ENCODE measurements at places on chromosomes 7 and 10.

DNA sequence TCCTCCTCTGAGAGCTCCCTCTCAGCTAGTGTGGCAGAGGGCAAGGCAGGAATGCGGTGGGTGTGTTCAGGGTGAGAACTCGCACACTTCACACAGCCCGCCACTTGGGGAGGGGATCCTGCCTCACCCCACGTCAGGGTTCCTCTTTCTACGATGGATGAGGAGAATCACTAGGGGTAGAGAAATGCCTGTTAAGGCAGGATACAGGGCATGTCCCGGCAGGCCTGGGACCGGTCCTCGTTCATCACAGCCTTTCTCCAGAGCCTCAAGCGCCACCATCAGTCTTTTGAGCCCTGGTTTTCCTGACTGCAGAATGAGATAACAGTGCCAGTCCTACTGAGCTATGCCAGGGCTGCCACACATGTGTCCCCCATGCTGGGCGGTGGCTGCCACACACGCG lies 546.7 kb upstream of the ADARB2 start:
- no peak for DNase-seq

GRCh38 chr7:121286742-121287734 lies 41.8 kb upstream of the WNT16 start:
- DNase-seq, result no peak

- DNase-seq, result no peak
Measured at GRCh38 chr10:129101232-129101980, 365.6 kb upstream of the MGMT start.

DNA sequence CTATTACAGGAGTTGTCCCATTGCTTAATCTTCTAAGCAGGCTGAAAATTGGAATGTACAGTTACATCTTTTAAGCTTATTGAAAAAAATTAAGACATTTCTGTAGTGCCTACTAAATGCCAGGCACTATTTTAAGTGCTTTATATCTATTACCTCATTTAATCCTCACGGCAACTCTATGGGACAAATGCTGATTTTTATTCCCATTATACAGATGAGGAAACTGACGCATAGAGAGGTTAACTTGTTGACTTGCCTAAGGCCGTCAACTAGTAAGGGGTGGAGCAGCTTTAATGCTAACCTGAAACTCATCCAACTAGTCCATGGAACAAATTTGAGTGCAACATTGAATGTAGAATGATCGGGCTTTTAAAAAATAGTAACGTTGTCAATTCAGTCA lies 2.5 kb downstream of the ZKSCAN1 start:
- DNase-seq, result no peak

- no peak for DNase-seq
Measured at GRCh38 chr7:159271781-159272180, 127.1 kb upstream of the VIPR2 start.

DNA sequence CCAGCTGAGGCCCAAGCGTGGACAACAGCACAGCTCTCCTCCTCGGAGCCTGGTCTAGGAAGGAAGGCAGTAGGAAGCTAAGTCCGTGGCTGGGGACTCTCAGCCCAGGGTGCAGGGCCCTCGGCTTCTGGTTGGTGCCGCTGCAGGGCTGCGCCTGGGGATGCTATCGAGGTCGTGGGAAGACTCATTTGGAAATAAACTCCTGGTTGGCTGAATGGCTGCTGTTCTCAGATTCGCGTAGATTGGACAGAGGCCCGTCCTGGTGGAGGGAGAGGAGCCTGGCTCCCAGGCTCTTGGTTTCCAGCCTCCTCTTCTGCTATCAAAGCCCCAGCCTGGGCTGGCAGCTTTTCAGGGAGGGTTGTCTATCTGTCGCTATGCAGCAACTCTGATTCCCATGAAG lies 152.6 kb upstream of the FZD8 start:
- DNase-seq, result no peak

GRCh38 chr7:34389332-34390078 lies 268.5 kb upstream of the NPSR1 start:
- no peak for DNase-seq

DNA sequence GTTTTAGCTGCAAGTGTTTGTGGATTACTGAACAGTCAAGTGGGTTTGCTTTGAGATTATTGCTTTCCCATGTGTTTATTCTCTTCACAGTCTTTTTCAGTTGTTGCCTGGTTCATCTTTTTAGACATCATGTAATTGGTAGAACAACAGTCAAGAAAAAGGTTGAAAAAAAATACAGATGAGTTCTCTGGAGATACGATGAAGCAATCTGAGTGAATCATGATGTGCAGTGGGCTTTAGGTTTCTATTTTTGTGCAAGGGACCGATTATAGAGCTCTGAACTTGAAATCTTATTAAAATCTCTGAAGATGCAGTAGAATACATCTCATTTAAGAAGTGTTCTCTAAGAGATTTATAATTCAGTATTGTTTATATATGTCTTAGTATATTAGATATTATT lies 145.7 kb downstream of the SDK1 start:
- DNase-seq, result no peak

- no peak for DNase-seq
Measured at GRCh38 chr10:52400562-52400961, 86.5 kb downstream of the DKK1 start.
